ENCODE measurements at places on chromosomes 4 and X.
A peak's percentile ranks its signal among the peaks of the same experiment; 100 is the strongest.

- no peak for DNase-seq
Observed at GRCh38 chrX:110734894-110735541, 60.6 kb downstream of the CHRDL1 start.

GRCh38 chr4:159395693-159396092 is 292.8 kb downstream of the RAPGEF2 start:
- no peak for DNase-seq

DNA sequence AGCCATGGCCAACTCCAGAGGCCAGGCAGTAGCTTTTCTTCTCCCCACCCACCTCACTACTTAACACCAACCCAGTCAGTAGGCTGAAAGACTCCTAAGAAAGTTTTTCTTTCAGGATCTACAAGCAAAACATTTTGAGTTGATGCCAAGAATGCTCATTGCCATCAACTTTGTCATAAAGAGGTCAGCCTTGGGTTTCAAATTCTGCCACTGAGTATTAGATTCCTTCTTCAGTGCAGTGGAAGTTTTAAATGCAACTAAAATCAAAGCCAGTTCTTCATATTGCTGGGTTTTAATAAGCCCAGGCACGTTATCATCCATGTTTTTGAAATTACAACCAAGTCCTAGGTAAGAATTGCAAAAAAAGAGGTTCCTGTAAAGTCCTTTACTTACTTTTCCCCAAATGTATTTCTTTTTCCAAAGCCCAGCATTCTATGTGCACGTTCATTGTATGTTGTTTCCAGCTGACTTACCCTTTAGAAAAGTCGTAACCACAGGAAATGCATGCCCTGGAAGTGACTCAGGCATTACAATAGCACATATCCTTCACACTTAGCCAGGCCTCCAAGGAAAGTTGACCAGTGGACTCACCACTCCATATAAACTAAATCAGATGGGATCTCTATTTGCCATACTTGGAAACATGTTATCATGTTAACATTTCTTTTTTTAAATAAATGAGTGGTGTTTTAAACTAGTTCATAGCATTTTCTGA is 229.9 kb downstream of the SOX3 start:
- no peak for DNase-seq

DNA sequence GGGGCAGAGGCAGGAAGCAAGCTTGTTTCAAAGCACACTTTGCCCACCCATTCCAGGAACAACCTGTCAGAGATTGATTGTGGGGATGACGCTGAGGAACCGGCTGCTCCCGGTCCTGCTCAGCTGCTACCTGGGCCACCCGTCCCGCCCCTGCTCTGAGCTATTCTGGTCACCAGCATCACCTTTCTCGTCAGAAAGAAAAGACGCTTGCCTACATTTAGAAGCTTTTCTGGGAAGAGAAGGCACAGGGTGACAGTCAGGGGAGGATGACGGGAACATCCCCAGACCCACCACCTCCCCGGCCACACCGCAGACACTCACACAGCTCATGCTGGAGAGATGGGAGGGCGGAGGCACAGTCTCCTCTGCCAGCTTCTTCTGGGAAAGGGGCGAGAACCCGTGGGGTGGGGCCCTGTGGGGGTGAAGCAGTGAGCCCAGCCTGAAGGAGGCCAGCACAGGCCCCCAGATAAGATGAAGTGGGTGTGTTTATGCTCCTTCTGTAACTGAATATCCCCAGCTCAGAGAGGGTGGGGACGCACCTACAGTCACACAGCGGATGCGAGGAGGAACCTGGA is 81.8 kb downstream of the CPZ start:
- DNase-seq: no peak

GRCh38 chrX:119686087-119686691 is 6.8 kb downstream of the SEPTIN6 start:
- peak; percentile 46 for DNase-seq

- peak; percentile 70 for DNase-seq
Observed at GRCh38 chr4:56821381-56822243, at the start of gene SPINK2. Gene SPINK2, minus strand, starts transcription at chr4:56821701. Its CDS starts 39 bp downstream, at chr4:56821662.
